CD4-positive, alpha-beta T cell treated with Interleukin-4 for 1 hour (primary cell): ENCODE measurements at places on chromosomes 6 and 20.

GRCh38 chr20:881051-881782, 34.9 kb downstream of the ANGPT4 start:
- peak; percentile 57 for DNase-seq

- DNase-seq = peak; percentile 86
Observed at GRCh38 chr20:381581-382290, 1.2 kb downstream of the TRIB3 start.

GRCh38 chr6:167781868-167782267, 44.8 kb upstream of the AFDN start:
- no peak for DNase-seq

DNA sequence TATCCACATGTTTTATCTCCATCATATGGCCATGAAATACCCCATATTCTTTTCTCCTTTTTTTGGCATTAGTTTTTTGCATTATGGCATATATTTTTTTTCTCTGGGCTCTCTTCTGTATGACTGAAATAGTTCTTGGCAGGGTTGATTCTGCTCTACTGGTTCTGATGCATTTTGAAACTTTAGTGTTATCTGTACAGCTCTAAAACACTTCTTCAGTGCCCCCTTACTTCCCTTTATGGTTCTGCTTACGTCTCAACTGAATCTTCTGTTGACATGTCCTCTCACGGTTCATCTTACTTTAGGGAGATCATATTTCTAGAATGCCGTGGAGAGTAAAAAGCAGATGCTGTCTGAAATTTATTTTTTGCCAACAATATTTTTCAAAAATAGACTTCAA, 23.2 kb upstream of the TXNDC5 start:
- no peak for DNase-seq

GRCh38 chr6:9937031-9937763, 477.7 kb downstream of the TFAP2A start:
- no peak for DNase-seq

DNA sequence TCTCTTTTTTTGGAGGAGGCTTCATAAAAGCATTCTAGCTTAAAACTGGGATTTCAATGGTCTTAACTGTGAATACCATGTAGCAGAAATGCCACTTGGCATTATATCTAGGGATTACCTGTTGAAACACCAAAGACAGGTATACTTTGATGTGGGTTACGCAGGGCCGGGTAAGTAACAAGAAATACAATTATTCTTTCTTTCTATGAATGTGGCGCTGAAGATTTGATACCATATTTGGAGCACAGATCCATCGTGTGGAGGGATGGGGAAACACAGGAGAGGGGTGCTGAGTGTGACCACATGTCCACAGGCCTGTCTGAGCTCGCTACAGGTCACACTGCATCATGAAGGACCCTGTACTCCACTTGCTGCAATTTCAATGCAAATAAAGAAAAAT, 257.8 kb downstream of the GMPR start:
- DNase-seq = no peak

- DNase-seq = no peak
Observed at GRCh38 chr6:30091577-30092381, 16.2 kb upstream of the RNF39 start.

- peak; percentile 15 for DNase-seq
Observed at GRCh38 chr6:38012573-38012972, 193.0 kb downstream of the ZFAND3 start.

DNA sequence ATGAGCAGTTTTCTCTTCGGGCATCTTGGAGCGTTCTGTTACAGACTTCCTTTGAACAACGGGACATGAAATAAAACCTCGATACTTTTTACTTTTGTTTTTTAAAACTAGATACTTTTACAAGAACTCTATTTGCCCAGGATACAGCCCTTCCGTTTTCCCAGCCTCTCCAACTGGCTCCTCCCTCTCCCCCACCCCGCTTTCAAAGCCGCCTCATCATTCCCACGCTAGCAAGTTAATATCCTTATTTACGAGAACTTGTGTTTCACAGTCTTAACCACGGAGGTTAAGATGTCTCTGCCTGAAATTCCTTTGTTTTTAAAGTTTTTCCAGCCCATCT, 241 bp upstream of the CFAP206 start:
- DNase-seq = no peak
